Stimulated activated naive CD4-positive, alpha-beta T cell (primary cell): ENCODE measurements at places on chromosomes 1 and 21.

- DNase-seq, result no peak
Observed at GRCh38 chr1:168443899-168444298, 99.9 kb downstream of the XCL2 start.

DNA sequence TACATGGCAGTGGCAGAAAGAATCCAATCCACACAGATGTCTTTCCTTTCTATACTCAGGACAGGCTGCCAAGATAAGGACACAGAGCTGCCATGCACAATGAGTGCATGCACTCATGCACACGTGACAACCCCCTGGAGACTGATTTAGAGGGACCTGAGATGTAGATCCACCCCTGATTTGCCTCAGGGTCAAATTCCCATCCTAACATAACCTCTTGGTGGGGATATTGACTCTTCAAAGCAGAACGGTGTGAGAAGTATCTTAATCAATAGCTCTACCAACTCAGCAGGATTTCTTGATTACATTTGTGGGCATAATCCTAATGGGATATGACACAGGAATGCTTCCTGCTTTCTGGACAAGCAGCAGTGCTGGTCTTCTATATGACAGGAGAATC, 125.2 kb upstream of the DSCAM start:
- DNase-seq, result no peak

DNA sequence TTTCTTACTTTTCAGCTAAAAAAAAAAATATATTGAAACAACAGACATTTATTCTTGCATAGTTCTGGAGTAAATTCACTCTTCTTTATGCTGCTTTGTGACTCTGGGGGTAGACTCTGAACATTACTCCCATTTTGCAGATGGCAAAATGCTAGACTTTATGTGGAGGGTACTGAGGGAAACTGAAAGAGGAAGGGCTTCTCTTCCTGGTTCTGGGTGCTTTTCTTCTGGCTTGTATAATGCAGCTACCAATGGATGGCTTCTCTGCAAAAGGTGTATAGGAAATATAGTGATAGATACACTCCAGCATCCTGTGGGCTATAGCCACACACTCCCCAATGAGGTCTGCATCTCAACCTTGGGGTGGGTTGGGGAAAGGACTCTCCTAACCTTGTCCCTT, 19.7 kb upstream of the ZBTB40 start:
- no peak for DNase-seq

DNA sequence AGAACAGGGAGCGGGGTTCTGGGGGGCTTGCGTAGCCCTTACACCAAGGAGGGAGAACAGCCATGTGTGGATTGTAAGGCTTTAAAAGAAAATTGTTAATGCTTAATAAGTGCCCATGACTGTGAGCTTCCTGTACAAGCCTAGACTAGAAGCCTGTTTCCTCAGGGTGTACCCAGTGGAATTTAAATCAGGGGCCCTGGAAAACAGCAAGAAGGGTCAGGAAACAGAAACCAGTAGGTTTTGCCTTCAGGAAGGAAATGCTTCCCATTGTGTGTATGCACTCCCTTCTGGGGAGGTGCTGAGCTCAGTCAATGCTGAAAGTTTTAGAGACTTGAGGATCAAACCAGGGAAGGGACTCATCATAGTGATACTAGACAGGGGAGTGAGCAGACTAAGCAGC, 12.7 kb downstream of the UTP11 start:
- no peak for DNase-seq
